Stimulated activated CD4-positive, alpha-beta T cell treated with anti-CD3 and anti-CD28 coated beads, Interleukin-2, amount 100 ng/mL, for 4 hours (primary cell): ENCODE measurements at places on chromosomes 2 and 18.

DNA sequence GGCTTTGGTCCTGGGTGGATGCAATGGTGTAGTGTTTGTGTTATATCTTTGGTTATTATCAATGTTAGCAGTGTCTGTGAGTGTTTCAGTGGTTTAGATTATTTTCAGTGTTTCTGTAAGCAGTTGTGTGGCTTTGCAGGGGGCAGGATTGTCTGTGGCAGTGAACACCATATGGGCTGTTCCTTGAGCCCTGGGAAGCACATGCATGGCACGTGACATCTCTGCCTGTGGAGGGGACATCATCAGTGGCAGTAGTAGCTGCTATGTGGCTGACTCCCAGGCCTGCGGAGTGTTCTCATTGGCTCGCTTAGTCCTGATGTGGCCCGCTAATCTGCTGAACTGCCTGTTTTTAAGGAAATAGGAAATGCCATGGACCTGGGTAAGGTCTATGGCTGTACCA, 327.5 kb downstream of the GULP1 start:
- DNase-seq: no peak

GRCh38 chr2:48105848-48106247, 199.6 kb upstream of the FBXO11 start:
- DNase-seq: no peak

DNA sequence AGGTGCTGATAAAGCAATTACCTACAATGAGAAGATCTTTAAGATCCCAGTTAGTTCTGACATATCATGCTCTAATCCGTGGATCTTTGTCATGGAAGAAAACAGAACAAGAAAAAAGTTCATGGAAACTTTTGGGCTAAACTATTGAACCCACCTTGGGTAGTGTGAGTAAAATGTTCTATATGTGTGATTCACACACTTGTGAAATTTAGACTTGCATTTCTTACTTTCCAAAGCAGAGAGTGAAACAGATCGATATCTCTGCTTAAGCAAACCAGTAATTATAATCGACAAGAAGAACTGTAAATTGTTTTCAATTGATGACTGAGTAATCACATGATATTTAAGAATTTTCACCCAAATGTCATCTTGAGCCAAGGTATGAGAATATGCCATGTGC, 214.2 kb downstream of the HRH4 start:
- DNase-seq: no peak

- no peak for DNase-seq
Measured at GRCh38 chr2:216302981-216303676, 69.2 kb downstream of the MARCHF4 start.

DNA sequence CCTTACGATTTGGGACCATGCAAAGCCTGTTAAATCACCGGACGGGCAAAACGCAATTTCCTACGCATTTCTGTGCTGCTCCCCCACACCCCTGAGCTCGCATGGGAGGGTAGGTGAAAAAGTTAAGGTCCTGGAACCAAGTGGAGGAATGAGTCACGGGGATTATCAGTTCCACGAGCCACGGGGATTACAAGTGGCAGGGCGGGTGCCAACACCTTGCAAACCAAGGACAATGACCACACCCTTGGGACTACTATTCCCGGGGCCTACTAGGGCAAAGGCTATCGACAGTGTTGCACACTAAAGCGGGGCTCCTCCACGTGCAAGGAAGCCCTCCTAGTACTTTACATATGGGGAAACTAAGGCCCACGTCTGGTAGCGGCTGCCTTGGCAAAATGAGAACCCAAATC, 447 bp downstream of the RETSAT start:
- no peak for DNase-seq

- peak; percentile 71 for DNase-seq
Measured at GRCh38 chr18:35616664-35617423, 35.3 kb downstream of the GALNT1 start.

- DNase-seq: no peak
Measured at GRCh38 chr2:164948540-164948939, 6.8 kb downstream of the SLC38A11 start.
